SW 1271 (cell line): ENCODE measurements at places on chromosomes 5 and 9.

DNA sequence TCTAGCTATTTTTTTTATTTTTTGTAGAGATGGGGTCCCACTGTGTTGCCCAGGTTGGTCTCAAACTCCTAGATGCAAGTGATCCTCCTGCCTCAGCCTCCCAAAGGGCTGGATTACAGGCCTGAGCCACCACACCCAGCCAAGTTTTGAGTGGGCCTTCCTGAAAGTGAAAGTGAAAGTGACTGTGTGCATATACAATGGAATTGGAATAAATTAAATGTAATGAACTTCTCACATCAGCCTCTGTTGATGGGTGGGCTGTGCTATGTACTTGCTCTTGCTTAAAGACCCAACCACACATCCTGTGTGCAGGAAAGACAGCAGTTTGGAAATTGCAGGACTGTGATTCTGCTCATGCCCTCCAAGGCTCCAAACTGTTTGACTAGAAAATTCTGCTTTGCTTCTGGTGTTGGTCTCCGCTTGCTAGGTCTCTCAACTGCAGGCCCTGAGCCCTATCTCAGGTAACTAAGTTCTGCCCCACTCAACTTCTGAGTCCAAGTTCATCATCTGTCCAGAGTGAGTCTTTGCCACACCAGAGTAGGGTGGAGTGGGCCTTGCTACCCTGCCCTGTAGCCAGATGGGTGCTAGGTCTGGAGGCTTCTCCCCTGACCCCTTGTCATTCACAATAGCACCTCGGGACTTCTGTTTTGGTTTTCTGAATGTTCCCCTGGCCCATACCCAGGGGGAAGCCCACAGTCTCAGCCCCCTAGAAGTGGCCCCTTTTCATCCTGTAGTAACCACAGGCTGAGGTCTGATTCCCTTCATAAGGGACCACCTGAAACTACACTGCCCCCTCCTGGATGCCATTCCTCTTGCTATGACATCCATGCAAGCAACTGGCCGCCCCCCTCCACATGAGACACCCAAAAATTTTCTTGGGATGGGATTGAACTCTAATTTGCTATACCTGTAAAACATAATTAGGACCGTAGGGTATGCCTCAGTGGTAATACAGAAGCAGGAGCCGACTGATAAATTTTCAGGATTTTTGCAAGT, 36.5 kb upstream of the RAD23B start:
- DNase-seq = no peak

DNA sequence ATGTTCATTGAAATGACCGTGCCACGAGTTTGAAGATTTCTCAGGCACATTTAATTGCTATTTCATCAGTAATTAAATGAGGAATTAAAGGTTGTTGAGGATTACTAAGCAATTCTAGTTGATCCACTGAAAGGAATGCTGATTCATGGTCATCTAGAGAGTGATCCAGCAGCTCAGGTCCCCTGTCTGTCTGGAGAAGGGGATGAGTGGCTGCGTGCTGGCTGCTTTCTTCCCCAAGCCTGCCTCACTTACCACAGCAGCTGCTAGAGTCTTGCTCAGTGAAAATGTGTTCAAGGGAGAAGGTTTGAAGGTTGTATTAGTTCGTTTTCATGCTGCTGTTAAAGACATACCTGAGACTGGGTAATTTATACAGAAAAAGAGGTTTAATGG, 7.8 kb upstream of the TGFBI start:
- no peak for DNase-seq

GRCh38 chr9:91191411-91192380, 170.0 kb downstream of the AUH start:
- DNase-seq = no peak

- no peak for DNase-seq
Observed at GRCh38 chr5:166677891-166678290, 1613.6 kb upstream of the WWC1 start.

GRCh38 chr5:174581479-174581878, 142.9 kb upstream of the MSX2 start:
- DNase-seq = no peak

DNA sequence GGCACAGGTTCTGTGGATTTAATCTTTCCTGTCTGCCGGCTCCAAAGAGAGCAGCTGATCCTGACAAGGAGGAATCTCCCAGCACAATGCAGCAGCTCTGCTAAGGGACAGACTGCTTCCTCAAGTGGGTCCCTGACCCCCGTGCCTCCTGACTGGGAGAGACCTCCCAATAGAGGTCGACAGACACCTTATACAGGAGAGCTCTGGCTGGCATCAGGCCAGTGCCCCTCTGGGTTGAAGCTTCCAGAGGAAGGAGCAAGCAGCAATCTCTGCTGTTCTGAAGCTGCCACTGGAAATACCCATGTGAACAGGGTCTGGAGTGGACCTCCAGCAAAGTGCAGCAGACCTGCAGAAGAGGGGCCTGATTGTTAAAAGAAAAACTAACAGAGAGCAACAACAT, 630.2 kb upstream of the FTMT start:
- DNase-seq = no peak

- no peak for DNase-seq
Observed at GRCh38 chr9:128575916-128576315, 23.5 kb downstream of the SPTAN1 start.

GRCh38 chr5:66889524-66889923, 293.3 kb downstream of the MAST4 start:
- DNase-seq = no peak

GRCh38 chr5:174337276-174338184, 292.0 kb downstream of the NSG2 start:
- no peak for DNase-seq

- DNase-seq = no peak
Observed at GRCh38 chr9:5549658-5550650, 39.6 kb downstream of the PDCD1LG2 start.

GRCh38 chr9:98256756-98257155, 1.3 kb upstream of the TBC1D2 start:
- DNase-seq = no peak

GRCh38 chr5:177601126-177601525, 1.2 kb downstream of the B4GALT7 start:
- no peak for DNase-seq

GRCh38 chr5:64180661-64181343, 15.2 kb downstream of the RNF180 start:
- DNase-seq = no peak

DNA sequence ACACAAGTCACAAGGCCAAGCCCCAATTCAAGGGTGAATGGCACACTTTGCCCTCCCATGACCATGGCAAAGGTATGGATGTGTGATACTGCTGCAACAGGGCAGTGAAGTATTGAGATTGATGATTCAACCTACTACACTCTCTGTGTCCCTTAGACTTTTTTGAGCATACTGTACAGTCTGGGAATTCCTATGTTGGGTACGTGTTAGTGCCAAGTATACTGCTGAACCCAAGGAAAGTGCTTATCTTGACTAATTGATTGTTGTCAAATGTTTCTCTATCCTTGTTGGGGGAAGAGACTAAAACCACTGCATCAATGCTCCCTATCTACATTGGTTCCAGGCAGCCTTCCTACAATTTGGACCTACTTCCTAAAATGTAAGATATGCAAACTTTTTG, 93.7 kb downstream of the NDFIP1 start:
- DNase-seq = no peak

GRCh38 chr5:173143567-173143966, 764 bp upstream of the BNIP1 start:
- no peak for DNase-seq

DNA sequence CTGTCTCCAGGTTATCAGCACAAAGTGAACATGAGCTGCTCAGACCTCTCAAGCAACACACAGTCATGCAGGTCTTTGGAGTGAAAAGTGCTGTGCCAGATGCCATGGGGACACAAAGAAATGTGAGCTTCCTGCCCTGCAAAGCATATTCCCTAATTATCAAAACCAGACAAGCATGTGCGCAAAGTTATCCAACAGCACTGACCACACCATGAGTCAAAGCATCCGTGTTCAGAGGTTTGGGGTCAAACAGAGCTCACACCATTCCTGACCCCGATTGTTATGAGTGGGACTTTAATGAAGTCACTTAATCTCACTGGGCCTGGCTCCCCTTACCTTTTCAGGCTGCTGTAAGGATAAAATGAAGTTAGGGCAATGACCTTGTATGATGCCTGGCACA, 138.5 kb downstream of the SLIT3 start:
- DNase-seq = no peak

- no peak for DNase-seq
Observed at GRCh38 chr5:170632985-170633234, 129.1 kb downstream of the KCNIP1 start.

- DNase-seq = no peak
Observed at GRCh38 chr5:79229357-79230174, 6.4 kb upstream of the JMY start.

- DNase-seq = no peak
Observed at GRCh38 chr5:14172149-14172795, 29.1 kb downstream of the TRIO start.

GRCh38 chr5:42656651-42657015, 100.0 kb upstream of the CCDC152 start:
- peak; percentile 41 for DNase-seq

DNA sequence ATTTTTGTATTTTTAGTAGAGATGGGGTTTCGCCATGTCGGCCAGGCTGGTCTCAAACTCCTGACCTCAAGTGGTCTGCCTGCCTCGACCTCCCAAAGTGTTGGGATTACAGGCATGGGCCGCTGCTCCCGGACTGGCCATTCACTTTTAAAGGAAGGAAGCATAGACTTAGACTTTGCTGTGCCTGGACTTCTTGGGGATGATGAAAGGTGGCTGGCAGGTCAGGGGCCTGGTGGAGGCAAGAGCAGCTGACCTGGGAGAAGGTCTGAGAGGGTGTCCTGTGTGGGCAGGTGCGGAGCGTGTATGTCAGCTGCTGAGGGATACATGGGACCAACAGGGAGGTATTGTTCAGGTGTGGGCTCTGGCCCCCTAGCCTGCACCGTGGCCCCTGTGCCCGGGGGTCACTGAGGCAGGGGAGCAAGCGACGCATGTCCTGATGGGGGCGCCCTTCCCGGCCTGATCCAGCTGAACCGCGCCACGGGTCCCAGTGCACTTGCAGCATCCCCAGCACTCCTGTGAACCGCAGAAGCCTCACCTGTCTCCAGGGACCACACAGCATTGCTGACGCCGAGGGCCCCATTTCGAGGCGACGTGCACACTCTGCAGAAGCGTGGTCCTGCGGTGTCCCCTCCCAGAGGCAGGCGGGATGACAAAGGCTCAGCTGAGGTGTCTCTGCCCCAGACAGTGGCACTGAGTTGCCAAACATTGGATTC, 23.1 kb downstream of the NDUFS6 start:
- no peak for DNase-seq

GRCh38 chr9:134299883-134300282, 26.4 kb upstream of the RXRA start:
- DNase-seq = no peak

GRCh38 chr9:99220011-99220410, 1.7 kb downstream of the ALG2 start:
- DNase-seq = no peak

DNA sequence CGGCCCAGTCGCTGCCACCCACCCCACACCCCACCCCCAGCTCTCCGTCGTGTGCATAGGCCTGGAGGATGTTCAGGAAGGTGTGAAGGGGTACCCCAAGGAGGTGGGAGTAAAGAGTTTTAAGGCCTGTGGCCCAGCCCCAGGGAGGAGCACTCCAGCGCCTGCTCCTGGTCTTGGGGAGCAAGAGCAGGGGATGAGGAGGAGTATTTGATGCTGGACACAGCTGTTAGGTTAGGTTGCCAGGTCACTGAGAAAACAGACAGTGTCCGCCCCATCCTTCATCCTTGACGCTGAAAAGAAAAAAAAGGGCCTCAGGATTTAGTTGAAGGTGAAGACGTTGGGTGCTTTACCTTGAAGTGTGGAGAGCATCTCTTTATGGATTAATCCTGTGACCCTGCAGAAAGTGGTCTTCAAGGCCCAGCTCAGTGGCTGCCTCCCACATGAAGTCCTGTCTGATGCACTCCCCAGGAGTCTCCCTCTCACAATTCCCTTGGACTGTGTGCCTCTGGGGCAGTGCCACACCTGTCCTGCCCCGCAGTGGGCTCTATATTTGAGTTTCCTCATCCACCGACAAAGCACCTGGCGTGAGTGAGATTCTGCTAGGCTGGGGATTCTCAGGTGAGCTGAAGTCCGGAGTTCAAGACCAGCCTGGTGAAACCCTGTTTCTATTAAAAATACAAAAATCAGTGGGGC, 101.8 kb downstream of the SPRY4 start:
- DNase-seq = no peak

GRCh38 chr5:53087621-53088121, 21.9 kb downstream of the MOCS2 start:
- DNase-seq = no peak

- DNase-seq = no peak
Observed at GRCh38 chr9:93156475-93157008, 22.5 kb upstream of the NINJ1 start.

DNA sequence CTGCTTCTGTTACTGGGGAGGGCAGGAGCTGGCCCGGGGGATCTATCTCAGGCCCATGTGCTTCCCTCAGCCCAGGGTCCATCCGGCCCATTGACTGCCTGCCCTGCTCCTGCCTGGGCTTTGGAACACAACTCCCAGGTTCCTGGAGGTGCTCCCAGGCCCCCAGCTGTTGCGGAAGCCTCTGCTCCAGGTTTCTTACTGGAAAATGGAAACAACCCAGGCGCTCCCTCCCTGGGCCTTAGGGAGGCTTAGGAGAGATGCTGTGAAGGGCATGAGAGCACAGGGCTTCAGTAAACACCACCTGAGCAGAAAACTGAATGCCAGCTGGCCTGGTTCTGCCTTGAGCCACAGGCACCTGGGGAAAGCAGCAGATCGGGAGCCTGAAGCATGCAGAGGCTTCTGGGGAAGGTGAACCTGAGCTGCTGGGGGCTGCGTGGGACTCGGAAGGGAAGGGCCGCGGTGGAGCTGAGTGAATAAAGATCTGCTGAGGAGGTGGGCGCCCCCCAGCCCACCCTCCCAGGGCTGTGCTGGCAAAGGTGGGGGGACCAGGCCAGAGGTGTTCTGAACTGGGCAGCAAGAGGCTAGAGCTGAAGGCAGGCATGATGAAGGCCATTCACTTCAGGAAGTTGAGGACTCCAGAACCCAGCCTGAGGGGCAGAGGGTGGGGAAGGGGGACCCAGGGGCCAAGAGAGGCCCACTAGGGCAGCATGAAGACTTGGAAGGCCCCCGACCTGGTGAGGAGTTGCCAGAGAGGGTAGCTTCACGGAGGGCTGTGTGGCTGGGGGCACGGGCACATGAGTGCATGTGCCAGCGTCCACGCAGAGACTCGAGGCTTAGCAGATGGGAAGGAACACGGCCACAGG, 64.8 kb downstream of the SHB start:
- DNase-seq = no peak

DNA sequence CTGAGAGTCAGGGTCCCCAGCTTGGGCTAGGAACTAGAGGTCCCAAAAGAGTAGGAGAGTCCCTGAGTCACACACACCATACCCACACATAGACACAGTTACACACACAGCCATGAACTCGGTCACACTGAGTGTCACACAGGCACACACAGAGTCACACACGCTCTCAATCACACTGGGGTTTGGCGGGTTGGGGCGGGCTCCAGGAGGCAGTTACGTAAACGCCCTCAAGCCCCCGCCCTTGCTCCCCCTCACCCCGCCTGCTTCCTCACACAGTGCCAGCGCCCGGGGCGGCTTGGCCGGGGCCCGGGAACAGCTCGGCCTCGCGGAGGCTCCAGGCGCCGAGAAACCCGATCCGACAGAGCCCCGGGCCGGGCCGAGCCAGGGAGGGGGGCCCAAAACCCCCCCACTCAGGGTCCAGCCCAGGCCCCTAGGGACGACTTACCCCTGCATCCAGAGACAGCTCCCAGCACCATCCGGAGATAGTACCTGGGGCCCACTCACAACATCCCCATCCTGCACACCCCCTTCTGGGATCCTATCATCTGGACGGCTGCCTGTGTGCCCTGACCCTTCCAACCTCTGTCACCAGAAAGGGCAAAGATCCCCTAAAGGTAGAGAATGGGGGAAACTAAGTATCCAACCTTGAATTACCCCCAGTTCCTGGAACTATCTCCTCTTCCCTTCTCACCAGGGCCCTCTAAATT, 3.5 kb upstream of the CNTFR start:
- no peak for DNase-seq
